ENCODE measurements at places on chromosomes 4 and X. TPM values are rescaled to one million over a fixed set of nuclear protein-coding genes. Genes with fewer than 3 reads are reported as not detected.

CCNA2 gene
- total RNA-seq: 138 TPM

POU4F2 gene
- total RNA-seq: not detected

CDK16 gene
- 120 TPM for total RNA-seq

NPY5R gene
- not detected for total RNA-seq

ERVMER34-1 gene
- total RNA-seq: 0.15 TPM

Measured in bronchus fibroblast of lung (primary cell).